ENCODE measurements at places on chromosomes 1 and 21.
A peak's percentile ranks its signal among the peaks of the same experiment; 100 is the strongest.

DNA sequence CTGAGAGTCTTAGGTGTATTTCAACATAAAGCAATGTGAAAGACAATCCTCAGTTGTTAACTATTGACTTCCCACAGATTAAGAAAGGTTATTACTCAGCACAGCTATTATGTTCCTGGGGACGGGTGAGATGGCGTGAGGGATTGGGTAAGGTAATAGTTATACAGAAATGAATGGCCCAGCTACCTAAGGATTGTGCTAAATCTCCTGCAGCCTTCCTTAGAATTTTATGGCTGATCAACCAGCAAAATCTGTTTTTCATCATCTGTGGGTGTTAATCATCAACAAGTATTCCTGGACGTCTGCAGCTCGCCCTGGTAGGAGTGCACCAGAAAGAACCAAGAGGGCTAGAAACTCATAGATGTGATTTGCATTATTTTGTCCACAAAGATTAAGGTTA is 146.0 kb upstream of the IVNS1ABP start:
- H3K36me3 ChIP-seq, result peaks cover 3% of the 10 kb centered on the region
- H3K4me3 ChIP-seq, result no peak overlapping the region
- H3K27ac ChIP-seq, result no peak overlapping the region
- no peaks in the 10 kb centered on the region for H3K27me3 ChIP-seq

GRCh38 chr1:22710701-22711049 is at the start of gene EPHB2:
EPHB2 (plus strand) TSS chr1:22710839; CDS start chr1:22710983, 144 bp downstream.
- no peak within 1 kb of the TSS for H3K27ac ChIP-seq
- H3K27me3 ChIP-seq, result peaks cover 69% of the 10 kb centered on the region
- peaks cover 12% of the 10 kb centered on the region for H3K4me1 ChIP-seq
- peak within 1 kb of the TSS; percentile 89 for H3K4me3 ChIP-seq
- DNase-seq, result no peak

DNA sequence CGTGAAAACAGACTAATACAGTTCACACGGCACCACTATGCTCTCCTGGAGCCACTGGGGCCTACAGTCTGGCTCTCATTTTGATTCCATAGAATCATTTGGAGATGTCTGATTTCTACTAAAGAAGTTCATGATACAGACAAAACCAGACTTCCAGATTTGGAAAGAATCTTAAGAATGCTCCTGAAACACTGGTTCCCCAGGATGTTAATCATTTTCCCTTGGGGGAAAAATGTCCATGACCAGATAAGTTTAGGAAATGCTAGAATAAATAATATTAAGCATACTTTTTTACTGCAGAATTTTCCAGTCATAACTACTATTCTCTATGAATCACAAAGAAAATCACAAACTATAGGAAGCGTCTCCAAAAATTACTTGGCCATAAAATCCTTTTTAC is 63.0 kb upstream of the RGS7 start:
- H3K27ac ChIP-seq, result no peak overlapping the region
- peaks cover 15% of the 10 kb centered on the region for H3K27me3 ChIP-seq
- peaks cover 2% of the 10 kb centered on the region for H3K36me3 ChIP-seq

DNA sequence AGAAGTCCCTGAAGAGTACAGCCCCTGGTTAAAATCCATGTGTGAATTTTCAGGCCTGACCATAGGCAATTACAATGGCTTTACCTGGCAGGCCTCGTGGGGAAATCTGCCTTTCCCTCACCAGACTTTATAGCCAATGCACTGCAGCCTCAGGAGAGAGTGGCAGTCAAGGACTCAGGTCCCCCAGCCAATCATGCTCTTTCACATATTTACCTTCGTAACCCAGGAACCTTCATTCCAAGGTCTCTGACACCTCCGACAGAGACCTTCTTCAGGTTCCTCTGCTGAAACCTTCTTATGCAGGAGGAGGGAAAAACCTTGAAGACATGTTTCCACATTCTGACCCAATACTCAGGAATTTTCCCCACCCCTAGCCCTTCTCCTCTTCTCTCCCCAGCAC is 118.9 kb downstream of the FASLG start:
- no peaks in the 10 kb centered on the region for H3K27me3 ChIP-seq
- no peak overlapping the region for H3K27ac ChIP-seq
- no peaks in the 10 kb centered on the region for H3K36me3 ChIP-seq
- H3K4me3 ChIP-seq, result no peak overlapping the region

- H3K4me1 ChIP-seq, result peaks cover 24% of the 10 kb centered on the region
- no peak overlapping the region for H3K4me3 ChIP-seq
- DNase-seq, result no peak
- peaks cover 20% of the 10 kb centered on the region for H3K36me3 ChIP-seq
- no peaks in the 10 kb centered on the region for H3K27me3 ChIP-seq
These were observed 26.6 kb upstream of the MPZL1 start for GRCh38 chr1:167695147-167695546.

DNA sequence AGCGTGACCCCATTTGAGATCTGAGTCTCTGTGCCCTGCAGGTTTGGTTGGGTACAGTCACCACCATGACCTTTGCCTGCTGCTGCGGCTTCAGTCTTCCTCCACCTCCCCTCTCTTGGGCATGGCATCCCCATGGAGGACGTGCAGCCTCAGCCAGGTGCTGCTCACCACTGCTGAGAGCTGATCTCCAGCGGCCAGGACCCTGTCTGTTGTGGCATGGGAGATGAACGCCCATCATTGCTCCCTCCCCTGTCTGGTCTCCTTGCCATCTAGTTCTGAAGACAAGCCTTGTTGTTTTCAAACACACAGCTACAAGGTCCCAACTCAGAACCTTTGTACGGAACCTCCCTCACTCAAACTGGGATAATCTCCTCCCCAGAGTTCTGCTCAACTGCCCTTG is 19.2 kb upstream of the PKP1 start:
- peaks cover 2% of the 10 kb centered on the region for H3K36me3 ChIP-seq
- DNase-seq, result no peak
- H3K4me1 ChIP-seq, result peaks cover 5% of the 10 kb centered on the region
- H3K27ac ChIP-seq, result no peak overlapping the region

DNA sequence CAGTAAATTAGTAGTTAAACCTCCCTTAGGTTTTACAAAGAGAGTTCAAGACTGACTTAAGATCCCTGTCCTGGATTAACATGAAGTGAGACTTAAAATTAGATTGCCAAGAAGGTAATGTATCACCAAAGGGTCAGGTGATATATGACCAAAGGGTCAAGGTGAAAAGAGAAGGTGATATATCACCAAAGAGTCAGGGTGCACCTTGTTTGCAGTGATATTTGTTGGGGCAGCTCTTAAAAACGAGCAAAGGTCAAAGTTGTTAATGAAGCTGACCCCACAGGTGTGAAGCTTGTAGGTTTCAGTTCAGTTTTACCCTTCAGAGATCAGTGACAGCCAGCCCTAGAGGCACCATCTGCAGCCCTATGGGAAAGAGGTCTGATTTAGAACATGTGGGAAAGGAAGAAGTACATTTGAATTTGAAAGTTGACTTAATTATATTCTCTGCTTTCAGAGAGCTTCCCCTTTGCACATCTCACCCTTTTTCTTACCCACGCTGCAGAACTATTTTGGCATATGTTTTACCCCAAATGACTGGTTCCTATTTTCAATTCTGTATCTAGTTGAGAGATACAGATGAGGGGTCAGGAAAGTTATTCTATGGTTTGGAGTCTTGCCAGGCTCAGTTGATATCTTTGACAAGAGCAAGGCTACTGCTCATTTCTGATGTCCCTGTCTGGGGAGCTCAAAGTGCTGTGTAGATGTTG is 170.8 kb downstream of the S1PR1 start:
- no peaks in the 10 kb centered on the region for H3K4me1 ChIP-seq
- peaks cover 14% of the 10 kb centered on the region for H3K27me3 ChIP-seq

GRCh38 chr1:7121622-7121988 is 336.4 kb downstream of the CAMTA1 start:
- DNase-seq, result no peak
- no peaks in the 10 kb centered on the region for H3K4me1 ChIP-seq
- H3K36me3 ChIP-seq, result no peaks in the 10 kb centered on the region
- no peak overlapping the region for H3K4me3 ChIP-seq

- DNase-seq, result no peak
- H3K4me3 ChIP-seq, result no peak overlapping the region
- H3K27me3 ChIP-seq, result no peaks in the 10 kb centered on the region
- no peak overlapping the region for H3K27ac ChIP-seq
- H3K36me3 ChIP-seq, result no peaks in the 10 kb centered on the region
These were observed 64.3 kb upstream of the HOOK1 start for GRCh38 chr1:59750328-59751003.

GRCh38 chr1:74857676-74858075 is 124.7 kb downstream of the TYW3 start:
- no peaks in the 10 kb centered on the region for H3K27me3 ChIP-seq
- H3K4me3 ChIP-seq, result no peak overlapping the region
- no peaks in the 10 kb centered on the region for H3K4me1 ChIP-seq
- DNase-seq, result no peak

DNA sequence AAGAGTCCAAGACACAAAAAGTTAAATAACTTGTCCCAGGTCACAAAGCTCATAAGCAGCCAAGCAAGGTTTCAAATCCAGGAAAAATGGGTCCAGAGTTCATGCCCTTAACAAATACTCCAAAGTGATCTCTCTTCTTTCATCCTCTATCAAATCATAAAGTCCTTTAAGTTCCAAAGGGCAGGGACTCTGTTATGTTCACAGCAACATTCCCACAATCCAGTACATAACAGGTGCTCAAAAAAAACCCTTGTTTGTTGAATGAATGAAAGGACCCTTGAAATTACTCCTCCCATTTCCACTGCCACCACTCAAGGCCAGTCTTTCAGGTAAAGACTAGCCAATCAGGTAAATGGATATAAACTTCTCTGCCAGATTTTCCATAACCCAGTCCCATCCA is 2.7 kb downstream of the ABL2 start:
- peak overlapping the region; percentile 25 for H3K4me3 ChIP-seq
- no peaks in the 10 kb centered on the region for H3K27me3 ChIP-seq
- peaks cover 27% of the 10 kb centered on the region for H3K4me1 ChIP-seq
- H3K36me3 ChIP-seq, result peaks cover 3% of the 10 kb centered on the region

- H3K27me3 ChIP-seq, result peaks cover 41% of the 10 kb centered on the region
- no peak for DNase-seq
These were observed 2.7 kb upstream of the HES3 start for GRCh38 chr1:6241107-6241886.

GRCh38 chr1:204366759-204367158 is 7.0 kb upstream of the PLEKHA6 start:
- no peak overlapping the region for H3K4me3 ChIP-seq
- peaks cover 43% of the 10 kb centered on the region for H3K27me3 ChIP-seq
- no peak overlapping the region for H3K27ac ChIP-seq
- no peak for DNase-seq
- peaks cover 11% of the 10 kb centered on the region for H3K4me1 ChIP-seq

DNA sequence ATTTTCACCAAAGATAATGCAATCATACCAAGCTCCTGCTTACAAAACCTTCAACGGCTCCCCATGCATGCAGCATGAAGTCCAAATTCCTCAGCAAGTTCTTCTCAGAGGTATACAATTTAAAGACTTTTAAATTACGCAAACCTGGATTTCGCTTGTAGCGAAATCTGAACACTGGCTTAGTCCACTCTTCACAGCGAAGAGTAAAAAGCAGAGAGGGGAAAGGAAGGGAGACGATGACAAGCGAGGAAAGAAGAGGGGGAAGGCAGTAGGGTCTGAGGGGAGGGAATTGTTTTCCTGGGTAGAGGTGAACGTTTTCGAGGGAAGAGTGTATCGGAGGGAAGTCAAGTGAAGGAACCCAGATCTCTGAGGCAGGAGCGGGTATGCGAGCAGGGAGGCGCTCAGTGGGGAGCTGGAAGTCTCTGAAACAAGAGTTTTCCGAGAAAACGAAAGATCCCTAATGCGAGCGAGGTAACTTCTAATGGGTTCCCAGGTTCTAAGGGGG is 790 bp downstream of the TESK2 start:
- DNase-seq, result no peak
- peaks cover 3% of the 10 kb centered on the region for H3K36me3 ChIP-seq
- no peaks in the 10 kb centered on the region for H3K27me3 ChIP-seq

DNA sequence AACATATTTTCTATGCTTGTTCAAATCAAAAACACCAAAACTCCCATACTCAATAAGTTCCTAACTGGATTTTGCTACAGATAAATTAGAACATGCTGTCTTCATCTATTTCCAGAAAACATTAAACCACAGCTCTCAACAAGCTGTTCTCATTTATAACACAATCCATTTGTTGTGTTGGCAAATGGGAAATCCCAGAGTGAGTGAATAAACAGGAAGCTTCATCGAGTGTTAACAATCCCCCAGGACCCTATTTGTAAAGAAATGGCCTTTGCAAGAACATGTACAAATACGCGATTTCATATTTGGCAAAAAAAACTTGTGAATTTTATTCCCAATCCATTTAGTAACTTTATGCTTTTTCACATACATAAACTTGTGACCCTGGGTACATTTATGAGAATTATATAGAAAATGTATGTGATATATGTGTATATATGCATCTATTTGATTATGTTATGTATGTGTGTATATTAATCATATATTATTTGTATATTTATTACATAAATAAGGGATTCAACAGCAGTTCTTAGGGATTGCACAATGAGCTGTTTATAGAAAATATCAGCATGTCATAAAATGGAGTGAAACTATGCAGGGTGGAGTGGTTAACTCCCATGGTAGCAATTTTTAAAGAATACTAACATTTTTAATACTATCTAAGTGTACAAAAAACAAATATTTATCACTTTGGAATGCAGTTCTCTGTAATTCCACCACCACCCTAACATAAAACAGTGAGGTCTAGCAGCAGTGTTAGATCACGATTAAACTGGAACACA is 160.0 kb downstream of the NEGR1 start:
- no peaks in the 10 kb centered on the region for H3K27me3 ChIP-seq
- no peak for DNase-seq

GRCh38 chr1:42336978-42337377 is 1.9 kb upstream of the FOXJ3 start:
- H3K4me3 ChIP-seq, result no peak overlapping the region
- H3K36me3 ChIP-seq, result peaks cover 3% of the 10 kb centered on the region
- H3K27me3 ChIP-seq, result no peaks in the 10 kb centered on the region
- DNase-seq, result no peak

- peaks cover 6% of the 10 kb centered on the region for H3K4me1 ChIP-seq
- H3K4me3 ChIP-seq, result peak overlapping the region; percentile 49
- H3K36me3 ChIP-seq, result peaks cover 5% of the 10 kb centered on the region
- peaks cover 72% of the 10 kb centered on the region for H3K27me3 ChIP-seq
- DNase-seq, result no peak
- H3K27ac ChIP-seq, result no peak overlapping the region
These were observed 55.3 kb downstream of the RRAGC start for GRCh38 chr1:38804062-38804886.

- H3K36me3 ChIP-seq, result no peaks in the 10 kb centered on the region
- H3K4me3 ChIP-seq, result no peak overlapping the region
- peaks cover 16% of the 10 kb centered on the region for H3K27me3 ChIP-seq
- peaks cover 2% of the 10 kb centered on the region for H3K4me1 ChIP-seq
These were observed 55.4 kb downstream of the OPTC start for GRCh38 chr1:203549309-203549708.

DNA sequence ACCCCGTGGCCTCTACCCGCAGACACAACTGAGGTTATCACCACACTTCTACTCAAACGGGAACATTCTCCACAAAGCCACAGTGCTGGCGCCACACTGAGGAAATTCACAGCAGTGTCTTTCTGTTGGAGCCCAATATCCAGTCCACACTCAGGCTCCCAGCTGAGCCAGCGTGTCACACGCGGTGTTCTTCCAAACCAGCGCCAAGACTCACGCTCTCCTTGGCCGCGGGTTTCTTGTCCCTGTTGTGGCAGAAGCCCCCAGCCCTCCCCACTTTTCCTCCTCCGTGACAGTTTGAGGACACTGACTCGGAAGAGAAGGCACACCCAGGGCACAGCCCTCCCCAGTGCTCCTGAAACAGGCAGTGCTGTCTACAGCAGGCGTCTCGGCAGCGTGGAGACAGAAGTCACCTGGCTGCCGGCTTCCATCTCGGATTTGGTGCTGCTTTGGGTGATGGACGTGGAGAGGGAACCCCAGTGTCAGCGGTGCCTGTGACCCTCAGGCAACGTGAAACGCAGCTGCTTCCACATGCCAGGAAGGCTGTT is 35.4 kb upstream of the AGPAT3 start:
- H3K4me1 ChIP-seq, result no peaks in the 10 kb centered on the region
- H3K4me3 ChIP-seq, result no peak overlapping the region
- no peak for DNase-seq
- no peak overlapping the region for H3K27ac ChIP-seq
- peaks cover 45% of the 10 kb centered on the region for H3K27me3 ChIP-seq

All from T-helper 17 cell (primary cell).